AG04449 (cell line): ENCODE measurements at places on chromosomes 12 and 14.

DNA sequence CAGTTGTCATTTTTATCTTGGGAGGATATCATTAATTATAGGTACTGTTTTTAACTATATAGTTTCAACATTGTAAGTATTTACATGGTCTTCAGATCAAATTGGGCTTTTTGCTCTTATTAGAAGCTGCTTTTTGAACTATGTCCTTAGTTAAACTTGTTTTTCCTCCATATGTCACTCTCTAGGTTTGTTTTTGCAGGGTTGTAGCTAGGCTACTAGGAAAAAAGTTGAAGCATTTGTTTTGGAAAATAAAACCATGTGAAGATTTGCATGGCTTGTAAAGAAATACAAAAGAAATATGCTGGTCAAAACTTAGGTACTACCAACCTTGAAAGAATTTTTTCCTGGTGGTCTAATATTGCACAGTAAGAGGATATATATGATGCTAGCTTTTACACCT is 3.4 kb downstream of the ARID2 start:
- no peak for DNase-seq

GRCh38 chr12:74537126-74537706 is 419 bp upstream of the ATXN7L3B start:
- DNase-seq, result peak; percentile 14

DNA sequence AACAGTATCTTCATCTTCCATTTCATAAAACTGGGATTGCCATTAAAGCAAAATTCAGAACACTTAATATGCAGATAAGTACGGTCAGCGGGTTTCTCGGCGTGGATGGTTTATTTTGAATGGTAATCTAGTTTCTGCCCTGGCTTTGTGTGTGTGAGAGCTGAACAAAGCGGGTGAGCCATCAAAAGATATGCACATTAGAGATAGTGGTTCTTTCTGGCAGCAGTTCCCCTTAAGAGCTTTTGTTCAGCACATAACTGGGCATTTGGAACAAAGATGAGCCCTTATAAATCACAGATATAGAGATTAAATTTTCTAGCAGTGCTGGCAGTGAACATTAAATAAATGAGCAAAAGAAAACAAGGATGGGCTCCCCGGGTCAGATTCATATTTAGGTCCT is 207.5 kb downstream of the CALM1 start:
- no peak for DNase-seq

GRCh38 chr12:9707864-9708808 is 24.8 kb downstream of the CLECL1 start:
- no peak for DNase-seq

DNA sequence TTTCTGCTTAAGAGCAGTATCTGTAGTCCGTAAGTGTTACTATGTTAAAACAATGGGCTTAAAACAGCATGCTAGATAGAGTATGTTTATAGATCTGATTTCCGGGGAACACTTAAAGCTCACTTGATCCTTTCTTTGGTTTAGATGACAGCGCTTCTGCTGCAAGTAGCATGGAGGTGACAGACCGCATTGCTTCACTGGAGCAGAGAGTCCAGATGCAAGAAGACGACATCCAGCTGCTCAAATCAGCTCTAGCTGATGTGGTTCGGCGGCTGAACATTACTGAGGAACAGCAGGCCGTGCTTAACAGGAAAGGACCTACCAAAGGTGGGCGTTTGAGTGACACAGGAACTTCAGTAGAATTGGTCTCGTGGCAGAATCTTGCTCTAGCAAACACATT is 57.5 kb downstream of the EML1 start:
- DNase-seq, result no peak

DNA sequence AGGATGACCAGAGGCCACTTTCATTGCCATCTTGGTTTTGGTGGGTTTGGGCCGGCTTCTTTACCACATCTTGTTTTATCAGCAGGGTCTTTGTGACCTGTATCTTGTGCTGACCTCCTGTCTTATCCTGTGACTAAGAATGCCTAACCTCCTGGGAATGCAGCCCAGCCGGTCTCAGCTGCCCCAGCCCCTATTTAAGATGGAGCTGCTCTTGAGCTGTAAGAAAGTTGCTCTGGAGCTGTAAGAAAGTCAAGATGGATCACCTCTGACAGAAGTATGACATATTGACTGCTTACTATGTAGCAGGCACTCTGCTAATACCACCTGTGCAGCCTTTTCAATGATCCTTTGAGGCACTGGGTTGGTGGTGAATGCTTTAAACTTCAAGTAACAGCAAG is 52.1 kb downstream of the RIN3 start:
- no peak for DNase-seq

GRCh38 chr12:98280621-98281020 is 234.8 kb upstream of the TMPO start:
- no peak for DNase-seq

- no peak for DNase-seq
Observed at GRCh38 chr14:56744016-56744415, 66.3 kb downstream of the OTX2 start.

DNA sequence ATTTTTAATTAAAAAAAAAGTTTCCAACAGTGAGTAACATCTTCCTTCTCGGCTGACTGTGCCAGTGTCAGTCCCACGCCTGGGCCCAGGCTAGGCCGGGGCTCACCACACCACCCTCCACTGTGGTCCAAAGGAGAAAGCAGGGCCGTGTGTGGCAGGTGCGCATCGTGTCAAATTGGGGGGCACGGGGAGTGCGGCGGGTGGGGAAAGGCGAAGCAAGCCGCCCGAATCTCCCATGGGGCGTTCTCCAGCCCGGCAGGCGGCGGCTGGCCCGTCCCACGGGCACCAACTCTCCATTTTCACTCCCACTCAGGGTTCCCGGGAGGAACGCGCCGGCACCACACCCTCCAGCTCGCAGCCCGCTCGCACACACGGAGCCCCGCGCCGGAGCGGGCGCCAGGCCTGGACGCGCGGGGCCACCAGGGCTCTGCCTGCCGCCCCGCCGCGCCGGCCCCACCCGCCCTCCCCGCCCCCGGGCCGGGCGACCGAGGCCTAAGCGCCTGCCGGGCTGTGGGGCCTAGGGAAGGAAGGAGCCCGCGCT is 604 bp downstream of the EEA1 start:
- DNase-seq, result no peak

GRCh38 chr12:13347241-13348043 is 150.9 kb downstream of the EMP1 start:
- peak; percentile 59 for DNase-seq

GRCh38 chr14:26863736-26864135 is 265.9 kb upstream of the NOVA1 start:
- no peak for DNase-seq

DNA sequence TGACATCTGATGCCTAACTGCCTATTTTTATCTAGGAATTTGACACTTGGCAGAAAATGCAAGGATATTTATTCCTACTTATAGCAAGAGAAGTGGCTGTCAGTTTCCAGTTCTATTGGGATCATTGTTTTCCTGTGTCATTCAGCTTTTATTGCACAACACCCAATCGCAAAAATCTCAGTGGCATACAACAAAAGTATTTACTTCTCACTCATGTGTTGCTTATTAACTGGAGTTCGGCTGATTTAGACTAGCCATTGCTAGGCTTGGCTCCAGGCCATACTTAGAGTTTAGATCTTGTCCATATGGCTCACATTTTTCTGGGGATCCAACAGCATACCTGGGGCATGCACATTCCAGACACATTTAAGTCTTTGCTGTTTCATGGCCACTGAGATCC is 218.6 kb upstream of the SYT1 start:
- no peak for DNase-seq

GRCh38 chr12:47885012-47885501 is 19.7 kb downstream of the VDR start:
- DNase-seq, result no peak

GRCh38 chr12:10101648-10102220 is 2.9 kb upstream of the CLEC1A start:
- no peak for DNase-seq

- no peak for DNase-seq
Observed at GRCh38 chr14:64400829-64401459, 12.8 kb downstream of the MTHFD1 start.

DNA sequence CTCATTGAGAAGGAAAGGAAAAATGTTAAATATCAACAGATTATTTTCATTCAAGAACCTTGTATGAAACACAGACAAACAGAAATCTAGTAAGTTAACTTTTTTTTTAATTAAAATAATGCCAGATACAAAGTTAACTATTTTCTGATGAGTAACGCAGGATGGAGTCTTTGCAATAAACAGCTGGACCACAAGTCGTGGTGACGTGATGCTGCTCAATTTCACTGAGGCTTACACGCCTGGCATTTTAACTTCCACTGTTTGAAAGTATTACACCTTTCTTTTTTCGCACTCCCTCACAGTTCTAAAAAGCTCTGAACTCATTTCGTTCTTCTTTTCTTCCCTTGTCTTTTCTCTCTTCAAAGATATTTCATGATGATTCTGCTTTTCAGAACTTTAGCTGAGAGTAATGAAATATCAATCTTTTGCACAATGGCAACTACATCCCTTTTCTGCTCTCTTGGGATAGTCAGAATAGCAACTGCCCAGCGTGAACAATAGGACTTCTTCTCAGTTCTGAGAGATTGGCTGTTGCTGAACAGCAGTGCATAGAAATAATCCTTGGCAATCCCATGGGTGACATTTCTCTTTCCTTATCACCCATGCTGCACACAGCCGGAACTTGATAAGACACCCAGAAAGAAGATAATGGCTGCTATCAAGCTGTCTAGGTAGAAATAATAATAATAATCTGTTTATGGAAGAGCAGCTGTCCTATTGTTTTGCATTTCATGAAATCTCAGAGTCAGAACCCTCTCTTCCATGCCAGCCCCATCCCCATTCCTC is 160.5 kb downstream of the BTG1 start:
- no peak for DNase-seq

GRCh38 chr12:83365317-83365716 is 678.6 kb downstream of the TMTC2 start:
- DNase-seq, result no peak

GRCh38 chr14:78088916-78089315 is 81.3 kb upstream of the NRXN3 start:
- DNase-seq, result no peak

DNA sequence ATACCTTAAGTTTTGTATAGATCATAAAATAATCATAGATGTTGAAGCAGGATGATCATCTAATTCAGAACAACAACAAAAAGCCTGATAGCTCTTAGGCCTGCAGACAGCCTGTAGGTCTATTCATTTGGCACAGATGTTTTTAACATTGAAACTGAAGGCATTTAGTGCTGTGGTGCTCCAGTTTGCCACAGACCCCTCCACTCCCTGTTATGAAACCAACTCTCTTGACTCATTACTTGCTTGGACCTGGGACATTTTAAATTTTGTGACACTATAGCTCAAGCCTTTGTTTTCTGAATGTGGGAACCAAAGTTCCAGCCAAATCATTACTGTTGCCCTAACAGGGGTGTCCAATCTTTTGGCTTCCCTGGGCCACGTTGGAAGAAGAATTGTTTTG is 9.1 kb downstream of the PRKCH start:
- DNase-seq, result no peak

DNA sequence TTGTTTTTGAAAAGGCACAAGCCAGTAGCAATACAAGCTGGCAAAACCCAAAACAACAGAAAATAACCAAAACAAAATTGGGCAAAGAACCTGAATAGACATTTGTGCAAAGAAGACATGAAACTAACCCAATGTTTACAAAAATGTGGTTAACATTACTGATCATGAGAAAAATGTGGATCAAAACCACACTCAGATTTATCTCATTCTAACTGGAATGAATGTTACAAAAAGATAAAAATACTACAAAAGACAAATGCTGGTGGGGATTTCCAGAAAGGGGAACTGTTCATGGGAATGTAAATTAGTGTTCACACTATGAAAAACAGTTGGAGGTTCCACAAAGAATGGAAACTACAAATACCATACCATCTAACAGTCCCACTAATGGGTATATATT is 26.6 kb downstream of the ASCL4 start:
- no peak for DNase-seq

DNA sequence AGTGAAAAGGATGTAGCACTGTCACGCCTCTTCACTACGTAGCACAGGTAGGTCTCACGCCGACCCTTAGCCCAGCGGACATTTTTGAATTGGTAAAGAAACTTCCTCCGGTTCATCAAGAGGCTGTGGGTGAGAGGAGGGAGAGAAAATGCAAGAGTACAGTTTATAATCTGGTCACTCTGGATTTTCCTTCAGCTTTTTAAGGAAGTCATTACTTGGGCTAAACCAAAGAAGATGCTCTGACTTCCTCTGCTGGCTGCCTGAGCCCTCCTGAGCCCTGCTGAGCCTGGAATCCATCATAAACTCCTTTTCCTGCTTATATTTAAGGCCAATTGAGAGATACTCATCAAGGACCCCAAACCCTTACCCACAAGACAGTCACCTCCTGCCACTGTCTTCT is 5.8 kb downstream of the AICDA start:
- no peak for DNase-seq

GRCh38 chr14:34055157-34055950 is 104.5 kb upstream of the EGLN3 start:
- DNase-seq, result no peak

DNA sequence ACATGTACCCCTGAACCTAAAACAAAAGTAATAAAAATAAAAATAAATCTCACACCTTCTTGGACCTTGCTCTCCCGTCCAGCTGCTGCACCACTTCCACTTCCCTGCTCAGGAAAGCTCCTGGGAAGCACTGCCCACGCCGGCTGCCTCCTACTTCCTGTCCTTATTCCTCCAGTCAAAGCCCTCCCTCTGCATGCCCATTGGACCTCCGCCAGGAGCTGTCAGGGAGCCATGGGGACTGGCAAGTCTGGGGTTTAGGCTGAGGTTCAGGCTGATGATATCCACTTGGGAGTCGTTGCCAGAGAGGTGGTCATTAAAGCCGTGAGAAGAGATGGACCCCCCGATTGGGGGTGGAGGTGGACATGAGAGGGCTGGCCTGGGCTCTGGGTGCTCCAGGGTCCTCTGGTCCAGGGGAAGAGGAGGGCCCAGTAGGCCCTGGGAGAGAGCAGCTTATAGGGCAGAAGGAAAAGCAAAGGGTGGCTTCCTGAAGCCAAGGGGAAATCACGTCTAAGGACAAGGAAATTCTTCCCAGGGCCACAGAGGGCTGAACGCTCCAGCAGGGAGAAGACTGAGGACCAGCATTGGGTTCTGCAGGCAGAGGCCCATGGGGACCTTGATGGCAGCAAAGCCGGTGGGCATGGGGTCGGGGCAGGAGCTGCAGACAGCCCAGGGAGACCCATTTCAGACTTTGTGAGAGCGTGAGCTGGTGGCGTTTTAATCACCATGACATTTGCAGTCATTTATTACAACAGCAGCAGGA is 78.7 kb downstream of the FZD10 start:
- no peak for DNase-seq

- DNase-seq, result no peak
Observed at GRCh38 chr12:3313675-3314663, 177.0 kb upstream of the PRMT8 start.

DNA sequence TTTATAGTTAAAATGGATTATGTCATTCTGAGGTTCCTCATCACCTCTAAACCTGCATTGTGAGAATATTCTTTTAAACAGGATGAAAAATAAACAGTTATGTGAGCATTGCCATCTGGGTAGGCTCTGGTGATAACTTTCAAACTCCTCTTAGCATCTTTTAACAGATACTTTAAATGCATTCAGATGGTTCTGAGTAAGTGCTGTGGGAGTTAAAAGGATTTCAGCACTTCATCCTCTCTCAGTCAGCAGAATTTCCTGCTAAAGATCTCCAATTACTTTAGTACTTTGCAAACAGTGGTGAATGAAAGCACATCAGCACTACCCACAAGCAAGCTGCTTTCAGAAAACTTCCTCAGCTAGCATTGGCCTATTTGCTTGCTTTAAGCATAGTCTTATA is 59.3 kb upstream of the TMTC1 start:
- no peak for DNase-seq

GRCh38 chr14:94622653-94623421 is 10.6 kb downstream of the SERPINA3 start:
- DNase-seq, result no peak

- no peak for DNase-seq
Observed at GRCh38 chr14:102917469-102918211, 4.8 kb upstream of the AMN start.
